ACHN (cell line): ENCODE measurements at places on chromosomes 16 and 17.

- no peak for DNase-seq
These were observed 16.7 kb upstream of the OR1F1 start for GRCh38 chr16:3171181-3171854.

DNA sequence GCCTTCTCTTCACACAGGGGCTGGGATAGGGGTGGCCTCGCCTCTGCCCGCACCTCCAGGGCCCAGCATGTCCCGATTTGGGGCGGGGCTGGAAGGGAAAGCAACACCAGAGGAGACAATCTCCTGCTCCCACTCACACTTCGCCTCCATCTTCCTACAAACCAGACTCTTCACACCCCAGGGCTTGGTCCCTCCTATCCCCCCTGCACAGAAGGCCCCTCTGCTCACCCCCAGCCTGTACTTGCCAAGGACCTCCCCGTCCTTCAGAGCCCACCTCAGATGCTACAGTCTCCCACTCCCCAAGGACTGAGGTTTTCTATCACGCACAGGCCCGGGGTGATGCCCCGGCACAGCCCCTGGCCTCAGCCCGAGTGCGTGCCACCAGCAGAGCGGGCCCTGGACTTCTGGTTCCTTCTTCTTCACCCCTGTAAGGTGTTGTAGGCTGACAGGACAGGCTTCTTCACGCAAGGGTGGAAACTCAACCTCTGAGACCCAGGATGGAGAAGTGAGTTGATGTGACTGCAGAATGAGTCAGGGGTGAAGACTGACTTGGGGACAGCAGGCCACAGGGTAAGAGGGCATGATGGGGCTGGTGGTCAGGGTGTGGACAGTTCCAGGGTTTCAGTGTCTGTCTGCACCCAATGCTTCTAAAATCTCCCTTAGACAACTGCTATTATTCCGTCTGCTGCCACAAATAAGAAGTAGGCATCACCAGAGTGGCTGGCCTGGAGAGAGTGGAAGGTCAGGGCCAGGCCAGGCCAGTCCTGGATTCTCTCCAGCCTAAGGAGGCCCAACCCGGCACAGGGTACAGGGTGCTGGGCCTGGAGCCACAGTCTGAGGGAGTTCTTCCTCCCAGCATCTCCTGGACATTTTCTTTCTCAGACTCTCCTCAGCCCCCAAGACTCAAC is 2.5 kb downstream of the ITGAE start:
- DNase-seq, result no peak

GRCh38 chr17:83037084-83037873 is 42.1 kb upstream of the METRNL start:
- no peak for DNase-seq

GRCh38 chr16:10827691-10828341 is 9.2 kb upstream of the TVP23A start:
- peak; percentile 76 for DNase-seq
